ENCODE measurements at places on chromosomes 2 and 18.
A peak's percentile ranks its signal among the peaks of the same experiment; 100 is the strongest.

- DNase-seq = no peak
Measured at GRCh38 chr2:102604769-102605168, 14.6 kb upstream of the SLC9A2 start.

DNA sequence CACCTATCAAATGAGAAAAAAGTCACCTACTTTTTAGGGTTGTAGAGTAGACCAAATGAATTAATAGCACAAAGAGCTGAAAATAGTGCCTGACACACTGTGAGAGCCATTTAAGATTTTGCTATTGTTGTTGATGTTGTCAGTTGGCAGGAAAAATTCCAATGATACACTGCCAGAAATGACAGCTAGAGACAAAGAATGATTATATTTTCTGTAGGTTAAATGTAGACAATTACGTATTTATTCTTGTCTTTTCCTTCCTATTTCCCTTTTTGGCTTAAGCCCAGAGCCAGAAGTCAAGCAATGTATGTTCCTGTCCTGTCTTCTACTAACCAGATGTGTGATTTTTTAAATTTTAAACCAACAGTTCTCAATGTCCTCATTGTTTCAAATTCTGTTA is 17.2 kb downstream of the NRXN1 start:
- DNase-seq = no peak

DNA sequence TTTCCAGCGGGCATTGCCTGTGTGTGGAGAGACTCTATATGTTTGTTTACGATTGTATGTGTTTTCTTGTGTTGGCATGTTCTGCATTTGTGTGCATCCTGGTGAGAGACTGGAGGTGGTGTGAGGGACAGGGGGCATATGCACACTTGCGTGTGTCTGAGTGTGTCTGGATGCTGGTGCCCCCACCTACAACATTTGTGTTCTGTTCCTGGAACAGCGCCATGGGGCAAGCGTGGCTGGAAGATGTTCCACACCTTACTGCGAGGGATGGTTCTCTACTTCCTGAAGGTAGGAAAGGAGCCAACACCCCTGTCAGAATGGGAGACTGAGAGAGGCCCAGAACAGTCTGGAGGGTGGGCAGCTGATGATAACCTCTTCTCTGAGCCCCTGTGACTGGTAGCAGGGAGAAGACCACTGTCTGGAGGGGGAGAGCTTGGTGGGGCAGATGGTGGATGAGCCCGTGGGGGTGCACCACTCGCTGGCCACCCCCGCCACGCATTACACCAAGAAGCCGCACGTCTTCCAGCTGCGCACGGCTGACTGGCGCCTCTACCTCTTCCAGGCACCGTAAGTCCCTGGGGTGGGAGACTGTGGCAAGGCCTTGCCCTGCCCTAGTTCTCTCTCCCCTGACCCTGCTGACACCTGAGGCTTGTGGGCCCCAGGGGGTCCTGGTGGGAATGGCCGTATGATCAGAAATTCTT is 23.7 kb downstream of the PSD4 start:
- no peak for DNase-seq

- DNase-seq = no peak
Measured at GRCh38 chr2:187054501-187055319, 205.7 kb upstream of the ZSWIM2 start.

DNA sequence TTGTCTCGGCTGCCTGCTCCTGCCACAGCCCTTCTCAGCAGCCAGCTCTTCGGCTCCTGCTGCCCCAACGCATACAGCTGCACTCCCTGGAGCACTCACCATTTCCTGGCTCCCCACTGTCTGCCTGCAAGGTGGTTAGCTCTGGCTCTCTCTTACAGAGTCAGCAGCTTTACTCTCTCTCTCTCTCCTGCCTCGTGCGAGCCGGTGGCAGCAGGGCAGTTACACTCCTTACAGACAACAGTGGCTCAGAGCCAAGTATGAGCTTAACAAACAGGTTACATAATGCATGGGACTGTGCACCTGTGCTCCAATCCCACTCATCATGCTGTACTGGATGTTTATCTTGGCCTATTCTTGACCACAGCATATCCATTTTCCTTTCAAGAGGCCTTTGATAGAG is 47.4 kb upstream of the DNAJC10 start:
- no peak for DNase-seq

- DNase-seq = no peak
Measured at GRCh38 chr2:3420769-3421397, 41.4 kb downstream of the TRAPPC12 start.

GRCh38 chr2:226733189-226733858 is 66.3 kb downstream of the IRS1 start:
- DNase-seq = no peak

DNA sequence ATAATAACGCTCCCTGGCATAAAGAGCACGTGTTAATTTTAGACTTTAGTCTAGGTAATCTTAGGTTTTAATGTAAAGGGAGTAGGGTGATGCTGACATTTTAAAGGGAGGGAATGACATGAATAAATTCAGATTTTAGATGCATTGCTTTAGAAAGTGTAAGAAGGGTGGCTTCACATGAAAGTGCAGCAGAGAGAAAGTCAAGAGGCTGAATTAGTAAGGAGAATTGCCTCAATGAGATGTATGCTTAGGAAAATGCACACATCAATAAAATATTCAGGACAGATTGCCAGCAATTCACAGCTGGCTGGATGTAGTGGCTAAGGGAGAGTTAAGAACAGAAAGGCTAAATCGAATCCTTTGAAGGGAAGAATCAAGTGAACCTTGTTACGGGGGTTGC is 165.5 kb upstream of the CDH19 start:
- no peak for DNase-seq

DNA sequence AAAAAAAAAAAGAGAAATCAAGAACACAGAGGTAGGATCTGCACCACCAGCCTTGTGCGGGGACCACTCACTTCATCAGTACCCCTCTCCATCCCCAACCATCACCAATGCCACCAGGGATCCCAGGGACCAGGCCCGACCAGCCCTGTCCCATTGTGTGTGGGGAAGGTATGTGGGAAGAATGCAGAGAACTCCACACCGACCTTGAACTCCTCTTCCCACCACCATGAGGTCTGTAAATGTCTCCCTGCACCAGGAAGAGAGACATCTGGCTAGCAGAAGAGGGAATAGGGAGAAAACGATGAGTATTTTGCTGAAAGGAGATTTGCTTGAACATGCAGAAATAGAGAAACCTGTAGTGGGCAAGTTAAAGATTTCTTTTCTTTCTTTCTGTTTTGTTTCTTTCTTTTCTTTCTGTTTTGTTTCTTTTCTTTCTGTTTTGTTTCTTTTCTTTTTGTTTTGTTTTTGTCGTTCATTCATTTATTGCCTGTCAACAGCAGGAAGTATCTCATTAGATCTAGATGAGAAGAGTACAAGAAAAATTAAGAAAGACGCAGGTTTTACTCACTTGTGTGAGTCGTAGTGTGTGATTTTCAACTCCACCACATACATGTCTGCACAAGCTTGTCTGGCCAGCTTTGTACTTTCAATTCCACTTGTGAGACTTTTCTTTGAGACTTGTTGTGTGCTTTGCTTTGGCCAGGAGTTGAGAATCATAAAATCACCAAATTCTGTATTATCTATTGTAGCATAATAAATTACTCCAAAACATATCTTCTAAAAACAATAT is 179.8 kb upstream of the HAAO start:
- DNase-seq = no peak

- peak; percentile 64 for DNase-seq
Measured at GRCh38 chr18:36297417-36298125, at the start of gene FHOD3. Gene FHOD3, plus strand, starts transcription at chr18:36297713. Its CDS starts 123 bp downstream, at chr18:36297836.

- DNase-seq = no peak
Measured at GRCh38 chr2:134319596-134320254, 65.9 kb downstream of the MGAT5 start.

GRCh38 chr2:88626171-88627054 is 851 bp downstream of the EIF2AK3 start:
- DNase-seq = no peak

GRCh38 chr18:11994703-11995444 is 13.6 kb downstream of the IMPA2 start:
- DNase-seq = no peak

DNA sequence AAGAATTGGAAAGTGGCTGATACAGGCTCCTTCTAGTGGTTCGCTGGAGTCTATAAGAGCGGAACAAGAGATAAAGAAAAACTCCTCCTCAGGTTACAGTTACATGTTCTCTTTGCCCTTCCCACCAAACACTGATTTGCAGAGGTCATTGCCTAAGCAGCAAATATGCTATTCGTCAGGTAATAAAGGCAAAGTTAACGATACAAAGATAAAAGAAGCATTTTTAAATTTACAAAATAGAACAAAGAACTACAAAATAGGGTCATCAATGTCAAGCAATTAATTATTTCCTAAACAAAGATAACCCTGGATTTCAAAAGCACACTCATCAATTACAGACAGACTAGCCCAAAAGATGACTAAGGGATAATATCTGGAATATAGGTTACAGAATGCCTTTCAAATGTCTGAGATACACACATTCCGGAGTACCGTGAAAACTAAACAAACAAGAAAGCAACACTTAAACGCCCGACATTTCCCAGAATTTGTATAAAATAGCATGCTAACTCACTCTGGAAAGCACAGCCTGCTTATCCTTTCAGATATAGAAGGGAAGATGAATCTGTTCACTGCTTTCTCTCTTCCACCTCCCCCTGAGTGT is 186.4 kb downstream of the MREG start:
- peak; percentile 52 for DNase-seq

GRCh38 chr2:183542606-183543005 is 418.4 kb downstream of the NUP35 start:
- DNase-seq = no peak

GRCh38 chr2:152718909-152719645 is 657 bp downstream of the ARL6IP6 start:
- DNase-seq = peak; percentile 25

DNA sequence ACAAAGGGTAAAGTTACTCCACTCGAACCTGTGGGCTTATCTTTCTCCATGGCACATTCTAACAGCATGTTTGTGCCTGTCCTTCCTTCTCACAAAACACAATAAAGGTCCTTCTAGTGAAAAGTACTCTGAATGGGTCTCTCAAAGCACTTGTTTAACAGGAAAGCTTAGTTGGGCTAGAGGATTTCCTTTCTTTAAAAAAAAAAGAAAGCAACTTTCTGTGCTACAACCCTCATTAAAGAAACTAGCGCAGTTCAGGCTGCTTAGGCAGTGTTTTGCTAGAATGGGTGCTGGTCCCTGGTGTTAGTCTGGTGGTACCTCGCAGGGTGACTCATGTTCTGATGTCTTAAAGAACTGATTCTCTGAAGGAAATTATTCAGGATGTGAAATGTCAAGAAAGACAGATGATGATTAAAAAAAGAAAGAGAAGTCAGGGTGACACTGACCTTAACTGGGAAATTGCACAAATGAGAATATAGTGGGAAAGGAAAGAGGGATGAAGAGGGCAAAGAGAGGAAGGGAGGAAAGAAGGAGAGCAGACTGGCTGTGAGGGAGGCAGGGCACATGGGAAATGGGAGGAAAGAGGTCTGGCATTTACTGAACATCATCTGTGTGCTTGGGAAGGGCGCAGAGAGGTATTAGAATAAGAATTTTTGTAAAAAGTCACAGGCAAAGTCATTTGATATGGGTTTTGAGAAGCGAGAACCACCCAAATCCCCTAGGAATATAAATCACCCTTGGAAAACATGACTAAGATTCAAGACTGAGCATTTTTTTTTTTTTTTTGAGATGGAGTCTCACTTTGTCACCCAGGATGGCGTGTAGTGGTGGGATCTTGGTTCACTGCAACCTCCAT is 74.9 kb downstream of the ATP8B1 start:
- DNase-seq = peak; percentile 59

GRCh38 chr2:43074592-43075053 is 151.8 kb downstream of the ZFP36L2 start:
- DNase-seq = no peak

DNA sequence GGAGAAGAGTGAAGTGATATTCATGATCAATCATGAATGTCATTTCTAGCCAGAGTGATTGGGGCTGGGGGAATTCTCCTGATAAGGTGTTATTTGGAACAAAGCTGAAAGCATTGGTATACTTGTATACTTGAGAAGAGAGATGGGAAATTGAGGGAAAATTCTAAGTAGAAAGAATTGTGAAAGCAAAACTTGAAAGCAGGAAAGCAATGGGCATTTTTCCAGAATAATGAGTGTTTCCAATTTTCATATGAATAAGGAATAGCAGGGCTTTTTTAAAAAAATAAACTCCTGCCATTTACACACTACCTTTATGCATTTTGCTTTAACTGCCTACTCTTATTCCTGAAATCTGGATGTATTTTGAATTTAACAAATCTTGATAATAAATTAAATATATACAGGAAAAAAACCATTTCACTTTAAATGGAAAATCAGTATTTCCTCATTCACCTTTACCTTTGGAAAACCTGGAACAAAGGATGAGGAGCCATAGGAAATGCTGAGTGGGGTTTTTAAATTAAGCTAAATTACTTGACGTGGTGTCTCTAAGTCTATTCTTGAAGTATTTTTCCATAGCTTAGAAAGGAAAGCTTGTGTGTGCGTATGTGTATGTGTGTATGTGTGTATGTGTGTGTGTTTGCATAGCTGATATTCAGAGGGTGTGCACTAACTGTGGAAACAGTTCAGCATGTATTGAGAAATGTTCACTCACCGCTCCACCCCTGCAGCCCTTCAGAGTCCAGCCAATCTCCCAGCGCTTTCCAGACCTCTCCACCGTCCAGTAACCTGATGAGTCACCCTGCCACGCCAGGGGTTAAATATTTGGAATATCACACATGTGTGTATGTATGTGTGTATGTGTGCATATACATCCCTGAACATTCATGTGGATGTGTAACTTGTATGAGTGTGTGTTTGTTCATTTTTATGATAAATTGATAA is 427.3 kb downstream of the THSD7B start:
- peak; percentile 48 for DNase-seq

DNA sequence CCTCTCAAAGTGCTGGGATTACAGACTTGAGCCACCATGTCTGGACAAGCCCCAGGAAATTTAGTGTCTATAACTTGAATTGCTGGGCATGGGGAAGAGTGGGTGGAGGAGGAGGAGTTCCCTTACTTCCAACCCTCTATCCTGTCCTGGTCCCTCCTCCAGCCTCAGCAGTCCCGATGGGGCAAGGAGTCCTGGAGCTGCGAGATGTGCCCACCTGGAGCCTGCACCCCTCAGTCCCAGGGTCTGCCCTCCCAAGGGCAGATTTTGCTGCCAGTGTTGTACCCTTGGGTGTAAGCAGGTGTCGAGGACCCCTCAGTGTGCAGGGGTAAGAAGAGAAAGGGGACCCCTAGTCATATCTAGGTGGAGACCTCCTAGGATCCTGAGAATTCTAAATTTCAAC is 2.8 kb downstream of the VAMP8 start:
- DNase-seq = no peak

GRCh38 chr2:171297956-171298355 is 135.8 kb downstream of the METTL8 start:
- DNase-seq = peak; percentile 64

GRCh38 chr18:13371689-13372418 is 153.3 kb downstream of the LDLRAD4 start:
- DNase-seq = no peak

Measured in fibroblast of skin of right biceps (primary cell).